A549 treated with Hydrocortisone at 1 μM for 4 hours (cell line): ENCODE measurements at places on chromosomes 13 and 19. TPM values are rescaled to one million over a fixed set of nuclear protein-coding genes. Genes with fewer than 3 reads are reported as not detected.

The SLC10A2 gene
- total RNA-seq = not detected in 5 replicates

The SPATA13 gene
- total RNA-seq = 6.4 to 8.9 TPM (median 7.7 TPM) in 5 replicates

The ZIK1 gene
- total RNA-seq = 0.03 TPM in 1 of 5 replicates, not detected in the others

The BEST2 gene
- total RNA-seq = 2.0 to 2.9 TPM (median 2.3 TPM) in 5 replicates

The RNF225 gene
- 0.08 to 0.17 TPM in 2 of 5 replicates, not detected in the others for total RNA-seq

The DIRAS1 gene
- total RNA-seq = 3.3 to 4.5 TPM (median 3.7 TPM) in 5 replicates

The CA11 gene
- 6.7 to 12.0 TPM (median 10.7 TPM) in 5 replicates for total RNA-seq

The TSKS gene
- total RNA-seq = not detected in 5 replicates

The ZFP36 gene
- 156 to 252 TPM (median 234 TPM) in 5 replicates for total RNA-seq

The RGL3 gene
- 0.92 to 1.8 TPM (median 1.3 TPM) in 5 replicates for total RNA-seq

The CYP2A6 gene
- total RNA-seq = 0.08 TPM in 1 of 5 replicates, not detected in the others

The IRGC gene
- not detected in 5 replicates for total RNA-seq

The ZNF429 gene
- total RNA-seq = not detected in 5 replicates

The EEF2 gene
- 1,002 to 1,061 TPM (median 1,049 TPM) in 5 replicates for total RNA-seq

The ZNF99 gene
- total RNA-seq = not detected in 5 replicates

The OSCAR gene
- total RNA-seq = 0.20 to 0.41 TPM (median 0.27 TPM) in 5 replicates
